ENCODE measurements at places on chromosomes 16 and 17.

DNA sequence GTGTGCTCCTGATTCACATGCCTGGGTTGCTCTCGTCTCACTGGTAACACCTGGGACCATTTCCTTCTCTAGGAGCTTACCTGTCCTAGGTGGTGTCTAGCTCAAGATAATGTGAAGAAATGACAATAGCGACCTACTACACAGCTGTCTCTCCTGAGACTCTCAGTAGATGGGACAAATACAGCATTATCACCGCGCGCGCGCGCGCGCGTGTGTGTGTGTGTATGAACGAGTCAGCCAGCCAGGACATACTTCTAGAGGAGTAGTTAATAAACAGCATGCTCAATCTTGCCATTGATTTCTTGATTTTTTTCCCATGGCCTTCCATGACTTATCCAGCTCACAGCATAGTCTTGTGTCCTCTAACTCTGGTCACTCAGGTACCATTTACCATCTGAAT lies 268.6 kb downstream of the PHKB start:
- DNase-seq: no peak

GRCh38 chr17:34242587-34243363 lies 12.3 kb upstream of the CCL2 start:
- no peak for DNase-seq

DNA sequence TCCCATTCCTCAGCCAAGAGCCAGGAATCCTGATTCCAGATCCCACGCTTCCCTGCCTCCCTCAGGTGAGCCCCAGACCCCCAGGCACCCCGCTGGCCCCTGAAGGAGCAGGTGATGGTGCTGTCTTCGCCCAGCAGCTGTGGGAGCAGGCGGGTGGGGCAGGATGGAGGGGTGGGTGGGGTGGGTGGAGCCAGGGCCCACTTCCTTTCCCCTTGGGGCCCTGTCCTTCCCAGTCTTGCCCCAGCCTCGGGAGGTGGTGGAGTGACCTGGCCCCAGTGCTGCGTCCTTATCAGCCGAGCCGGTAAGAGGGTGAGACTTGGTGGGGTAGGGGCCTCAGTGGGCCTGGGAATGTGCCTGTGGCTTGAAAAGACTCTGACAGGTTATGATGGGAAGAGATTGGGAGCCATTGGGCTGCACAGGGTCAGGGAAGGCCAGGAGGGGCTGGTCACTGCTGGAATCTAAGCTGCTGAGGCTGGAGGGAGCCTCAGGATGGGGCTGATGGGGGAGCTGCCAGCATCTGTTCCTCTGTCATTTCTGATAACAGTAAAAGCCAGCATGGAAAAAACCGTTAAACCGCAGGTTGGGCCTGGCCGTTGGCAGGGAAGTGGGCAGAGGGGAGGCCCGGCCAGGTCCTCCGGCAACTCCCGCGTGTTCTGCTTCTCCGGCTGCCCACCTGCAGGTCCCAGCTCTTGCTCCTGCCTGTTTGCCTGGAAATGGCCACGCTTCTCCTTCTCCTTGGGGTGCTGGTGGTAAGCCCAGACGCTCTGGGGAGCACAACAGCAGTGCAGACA lies at the start of gene SPN:
Gene SPN, plus strand, starts transcription at position 232 of the 791 bp plus-strand sequence. Its CDS starts 482 bp downstream, at position 714.
- no peak for DNase-seq

DNA sequence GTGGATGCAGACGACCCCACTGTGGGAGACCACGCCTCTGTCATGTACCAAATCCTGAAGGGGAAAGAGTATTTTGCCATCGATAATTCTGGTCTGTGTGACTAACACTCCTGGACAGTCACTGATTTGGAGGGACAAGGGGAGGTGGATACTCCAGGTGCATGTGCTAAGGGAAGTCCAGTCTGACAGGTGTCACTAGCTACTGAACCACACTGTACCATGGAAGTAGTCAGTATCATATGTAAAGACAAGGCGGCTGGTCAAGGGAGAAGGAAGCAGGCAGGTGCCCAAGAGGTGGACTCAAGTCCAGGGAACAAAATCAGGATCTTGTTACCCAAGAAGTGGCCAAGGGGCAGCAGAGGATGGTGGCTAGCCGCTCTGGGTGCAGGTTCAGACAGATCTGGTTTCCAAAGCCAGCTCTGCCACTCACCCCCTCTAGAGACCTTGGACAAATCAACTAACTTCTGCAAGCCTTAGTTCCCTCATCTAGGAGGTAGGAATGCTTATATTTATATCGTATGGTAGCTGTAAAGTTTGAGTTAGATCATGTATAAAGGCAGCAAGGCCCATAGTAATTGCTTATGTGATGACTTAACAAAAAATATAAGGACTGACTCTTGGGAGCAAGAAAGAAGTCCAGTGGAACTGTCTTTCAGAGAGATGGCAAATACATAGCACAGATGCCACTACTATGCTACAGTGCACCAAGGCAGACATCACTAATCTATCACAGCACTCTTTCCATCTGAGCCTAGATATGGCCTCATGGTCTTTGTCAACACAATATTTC lies 22.1 kb downstream of the CDH5 start:
- no peak for DNase-seq

Measured in AG09319 (cell line).